A549 (cell line): ENCODE measurements at places on chromosomes 1 and 21. TPM values are rescaled to one million over a fixed set of nuclear protein-coding genes. Genes with fewer than 3 reads are reported as not detected.

The FCRL6 gene
- not detected in 3 replicates for polyA plus RNA-seq

- no peak for DNase-seq
Observed at GRCh38 chr1:51624855-51625254, 8.0 kb downstream of the OSBPL9 start.

DNA sequence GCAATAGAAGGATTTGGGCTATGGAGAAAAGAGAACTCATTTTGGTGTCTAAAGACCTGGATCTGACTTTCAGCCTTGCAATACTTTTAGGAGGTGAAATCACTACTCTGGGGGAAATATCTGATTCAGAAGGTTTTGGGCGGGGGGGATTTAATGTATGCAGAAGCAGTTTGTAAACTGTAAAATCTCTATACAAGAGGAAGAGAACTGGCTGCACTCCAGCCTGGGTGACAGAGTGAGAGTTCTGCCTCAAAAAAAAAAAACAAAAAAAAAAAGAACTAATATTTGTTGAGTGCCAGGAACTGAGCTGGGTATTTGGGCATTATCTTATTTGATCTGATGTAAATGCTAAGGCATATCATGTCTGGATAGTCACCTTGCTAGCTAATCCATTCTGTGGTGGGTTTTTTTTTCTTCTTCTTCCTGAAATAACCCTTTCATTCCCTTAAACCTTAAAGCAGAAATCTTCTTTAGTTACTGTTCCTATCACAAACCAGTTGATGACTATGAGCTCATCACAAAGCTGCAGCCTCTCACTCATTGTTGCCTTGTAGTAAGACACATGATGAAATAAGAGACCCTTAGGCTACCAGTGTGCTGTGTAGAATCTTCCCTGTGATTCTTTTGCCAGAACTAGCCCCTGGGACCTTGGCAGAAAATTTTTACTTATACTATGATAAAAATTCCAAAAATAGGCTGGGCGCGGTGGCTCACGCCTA is 35.6 kb upstream of the SLC16A1 start:
- no peak for DNase-seq

The TMEM39B gene
- polyA plus RNA-seq: 8.2 to 9.3 TPM (median 8.5 TPM) in 3 replicates

DNA sequence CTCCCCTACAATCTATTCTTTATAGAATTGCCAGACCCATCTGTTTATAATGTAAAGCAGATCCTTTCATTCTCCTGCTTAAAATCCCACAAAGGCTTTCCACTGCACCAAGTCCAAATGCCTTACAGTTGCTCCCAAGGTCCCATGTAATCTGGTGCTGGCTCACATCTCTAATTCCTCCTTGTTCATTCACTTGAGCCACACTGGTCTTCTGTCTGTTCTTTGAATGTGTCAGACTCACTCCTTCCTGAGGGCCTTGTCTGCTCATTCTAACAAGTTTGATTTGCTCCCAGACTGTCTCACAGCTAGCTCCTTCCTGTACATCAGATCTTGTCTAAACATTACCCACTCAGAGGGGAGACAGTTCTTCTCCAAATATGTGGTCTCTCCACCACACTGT is 38.9 kb downstream of the ALG14 start:
- DNase-seq: no peak

The S100A1 gene
- 0.67 to 0.97 TPM (median 0.88 TPM) in 3 replicates for polyA plus RNA-seq

The F5 gene
- polyA plus RNA-seq: 0.03 to 0.04 TPM (median 0.04 TPM) in 3 replicates

The ALX3 gene
- not detected in 3 replicates for polyA plus RNA-seq

- DNase-seq: peak; percentile 31
Observed at GRCh38 chr1:161439280-161440232, 65.7 kb upstream of the FCGR2A start.

GRCh38 chr1:18707696-18708257 is 77.1 kb downstream of the PAX7 start:
- DNase-seq: no peak

The TNN gene
- polyA plus RNA-seq: not detected in 3 replicates

The SERTAD4 gene
- polyA plus RNA-seq: 0.71 to 1.3 TPM (median 0.87 TPM) in 3 replicates

The FAM72A gene
- polyA plus RNA-seq: 18.7 to 20.0 TPM (median 18.8 TPM) in 3 replicates

- DNase-seq: peak; percentile 59
Observed at GRCh38 chr1:147273409-147274336, 31.2 kb downstream of the CHD1L start.

DNA sequence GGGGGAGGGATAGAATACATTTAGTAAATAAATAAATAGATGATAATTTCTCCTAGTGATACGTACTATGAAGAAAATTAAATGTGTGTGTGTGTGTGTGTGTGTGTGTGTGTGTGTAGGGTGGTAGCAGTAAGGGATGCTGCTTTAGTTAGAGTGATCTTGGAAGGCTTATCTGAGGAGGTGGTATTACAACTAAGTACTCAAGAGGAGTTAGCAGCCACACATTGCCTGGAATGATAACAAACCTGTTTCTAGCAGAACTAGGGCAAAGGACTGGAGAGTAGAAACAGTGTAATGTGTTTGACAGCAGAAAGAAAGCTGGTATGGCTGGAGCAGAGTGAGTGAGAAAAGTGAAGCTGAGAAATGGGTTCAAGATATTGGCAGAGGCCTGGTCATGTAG is 58.3 kb upstream of the FASLG start:
- no peak for DNase-seq

The FNDC10 gene
- 2.7 to 4.2 TPM (median 4.0 TPM) in 3 replicates for polyA plus RNA-seq

- DNase-seq: no peak
Observed at GRCh38 chr1:234539666-234540403, 60.9 kb upstream of the TARBP1 start.
